ENCODE measurements at places on chromosomes 11 and 22. TPM values are rescaled to one million over a fixed set of nuclear protein-coding genes. Genes with fewer than 3 reads are reported as not detected.
A peak's percentile ranks its signal among the peaks of the same experiment; 100 is the strongest.

The OR4A16 gene
- total RNA-seq = not detected

The CHADL gene
- 4.7 TPM for total RNA-seq

The SLC29A2 gene
- 10.1 TPM for total RNA-seq

The PDXP gene
- 10.8 TPM for total RNA-seq

The SCUBE2 gene
- 34.8 TPM for total RNA-seq

The NPAS4 gene
- 0.27 TPM for total RNA-seq

The TANGO2 gene
- 10.9 TPM for total RNA-seq

DNA sequence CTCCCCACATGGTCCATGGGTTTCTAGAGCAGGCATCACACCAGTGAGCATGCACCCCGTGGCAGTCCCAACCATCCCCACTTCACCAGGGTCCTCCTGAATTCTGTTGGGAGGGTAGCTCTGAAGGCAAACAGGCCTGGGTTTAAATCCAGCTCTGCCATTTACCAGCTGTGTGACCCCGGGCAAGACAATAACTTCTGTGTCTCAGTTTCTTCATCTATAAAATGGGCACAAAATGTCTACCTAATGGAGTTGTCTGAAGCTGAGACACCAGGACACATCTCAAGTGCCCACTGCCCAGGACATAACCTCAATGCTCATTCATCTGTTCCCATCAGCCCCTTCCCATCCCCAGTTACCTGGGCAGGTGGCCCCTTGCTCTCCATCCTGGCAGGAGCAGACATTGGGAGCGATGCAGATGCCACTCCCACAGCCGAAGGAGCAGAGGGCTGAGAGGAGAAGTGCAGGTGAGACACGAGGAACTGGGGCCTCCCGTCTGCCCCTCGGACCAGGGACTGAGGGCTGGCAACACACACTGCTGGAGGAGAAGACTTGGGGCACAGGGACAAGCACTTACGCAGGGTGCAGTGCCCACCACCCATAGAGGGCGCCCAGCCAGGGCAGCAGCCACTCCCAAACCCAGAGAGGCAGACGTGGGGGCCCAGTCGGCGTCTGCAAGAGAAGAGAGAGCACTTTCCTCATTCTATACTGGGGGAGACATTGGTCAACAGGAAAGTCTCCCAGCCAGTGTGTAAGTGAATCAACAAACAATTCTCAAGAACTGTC lies 4.0 kb downstream of the VWCE start:
- DNase-seq = no peak

- no peak for DNase-seq
Observed at GRCh38 chr11:99171330-99171729, 150.6 kb downstream of the CNTN5 start.

DNA sequence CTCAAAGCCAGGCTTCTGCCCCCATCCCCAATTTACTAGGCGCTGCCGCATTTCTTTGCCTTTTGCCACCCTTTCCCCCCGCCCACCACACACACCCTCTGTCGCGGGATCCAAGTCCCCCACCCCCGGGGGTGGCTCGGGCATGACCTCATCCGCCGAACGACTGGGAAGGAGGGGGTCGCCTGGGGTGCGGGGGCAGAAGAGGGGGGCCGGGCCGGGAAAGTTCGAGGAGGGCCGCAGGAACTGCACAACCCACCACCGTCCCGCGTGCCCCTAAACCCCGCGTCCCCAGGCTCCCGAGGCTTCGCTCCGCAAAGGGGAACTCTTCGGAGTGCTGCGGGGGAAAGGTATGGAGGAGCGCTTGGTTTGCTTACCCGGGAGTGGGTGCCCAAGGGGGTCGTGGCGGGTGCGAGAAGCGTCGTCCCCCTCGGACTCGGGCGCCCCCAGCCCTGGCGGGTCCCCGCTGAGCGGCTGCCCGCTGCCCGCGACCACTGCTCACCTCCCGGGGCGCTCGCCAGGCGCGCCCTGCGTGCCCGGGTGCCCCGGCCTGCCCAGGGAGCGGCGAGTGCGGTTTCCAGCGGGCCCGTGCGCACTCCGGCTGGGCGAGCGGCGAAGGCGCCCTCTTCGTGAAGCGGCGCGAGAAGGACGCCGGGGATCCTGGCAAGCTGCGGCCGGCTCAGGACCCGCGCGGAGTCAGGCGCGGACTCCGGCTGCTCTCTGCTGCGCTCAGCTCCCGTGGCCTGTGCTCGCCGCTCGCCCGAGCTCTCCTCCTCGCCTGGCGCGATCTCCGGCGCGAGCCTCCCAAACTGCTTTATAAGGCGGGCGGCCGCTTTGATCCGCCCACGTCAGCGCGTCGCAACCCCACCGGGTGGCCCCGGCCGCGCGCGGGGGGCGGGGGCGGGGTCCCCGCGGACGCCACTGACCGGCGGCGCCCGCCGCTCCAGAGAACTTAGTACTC lies 4.0 kb upstream of the WNT11 start:
- peak; percentile 94 for DNase-seq

GRCh38 chr22:25666308-25666707 lies 75.7 kb upstream of the MYO18B start:
- peak; percentile 84 for DNase-seq

DNA sequence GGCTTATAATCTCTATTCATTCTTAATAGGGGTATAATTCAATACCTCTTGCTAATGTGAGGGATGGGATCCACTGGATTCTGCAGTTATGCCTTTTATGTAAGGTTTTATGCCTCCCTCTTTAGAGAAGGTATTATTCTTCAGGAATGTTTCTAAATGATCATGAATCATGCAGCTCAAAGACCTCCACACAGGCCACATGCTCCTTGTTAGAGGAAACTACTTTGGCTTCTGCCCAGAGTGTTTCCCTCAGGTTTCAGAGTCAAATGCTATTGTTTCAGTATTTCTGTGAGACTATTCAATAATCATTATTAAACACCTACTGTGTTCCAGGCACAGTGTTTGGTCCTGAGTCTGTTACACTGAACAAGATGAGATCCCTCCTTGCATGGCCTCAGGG lies 115.9 kb downstream of the RAB38 start:
- no peak for DNase-seq

- peak; percentile 38 for DNase-seq
Observed at GRCh38 chr11:57798905-57799559, 37.4 kb downstream of the CTNND1 start.

DNA sequence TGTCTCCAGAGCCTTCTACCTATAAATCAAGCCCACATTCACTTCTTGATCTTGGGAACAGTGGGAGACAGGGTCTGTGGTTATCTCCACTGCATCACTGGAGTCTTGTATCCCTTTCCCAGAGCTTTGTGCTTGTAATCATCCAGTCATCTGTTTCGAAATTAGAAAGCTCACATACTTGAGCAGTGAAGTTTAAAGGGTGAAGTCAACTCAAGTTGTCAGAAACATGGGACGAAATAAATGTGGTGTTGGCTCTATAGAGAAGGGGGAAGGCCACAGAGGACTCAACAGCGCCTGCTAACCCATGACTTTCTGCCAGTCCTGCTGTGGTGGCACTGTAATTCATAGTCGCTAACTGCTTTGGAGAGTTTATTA lies 197.5 kb downstream of the DBX1 start:
- no peak for DNase-seq

- DNase-seq = no peak
Observed at GRCh38 chr11:56916587-56916986, 72.1 kb upstream of the OR5AK2 start.

DNA sequence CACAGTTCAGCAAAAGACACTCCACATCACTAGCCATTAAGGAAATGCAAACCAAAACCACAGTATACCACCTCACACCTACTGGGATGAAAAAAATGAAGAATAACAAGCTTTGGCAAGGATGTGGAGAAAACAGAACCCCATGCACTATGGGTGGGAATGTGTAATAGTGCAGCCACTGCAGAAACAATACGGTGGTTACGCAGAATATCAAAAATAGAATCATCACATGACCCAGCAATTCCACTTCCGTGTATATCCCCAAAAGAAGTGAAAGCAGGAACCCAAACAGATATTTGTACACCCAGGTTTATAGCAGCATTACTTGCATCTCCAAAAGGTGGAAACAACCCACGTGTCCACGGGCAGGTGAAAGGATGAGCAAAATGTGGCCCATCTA lies 20.8 kb downstream of the CARS1 start:
- DNase-seq = peak; percentile 67

- DNase-seq = no peak
Observed at GRCh38 chr11:126197277-126197939, 14.0 kb downstream of the RPUSD4 start.

GRCh38 chr11:121038648-121039409 lies 14.9 kb downstream of the TBCEL start:
- no peak for DNase-seq

DNA sequence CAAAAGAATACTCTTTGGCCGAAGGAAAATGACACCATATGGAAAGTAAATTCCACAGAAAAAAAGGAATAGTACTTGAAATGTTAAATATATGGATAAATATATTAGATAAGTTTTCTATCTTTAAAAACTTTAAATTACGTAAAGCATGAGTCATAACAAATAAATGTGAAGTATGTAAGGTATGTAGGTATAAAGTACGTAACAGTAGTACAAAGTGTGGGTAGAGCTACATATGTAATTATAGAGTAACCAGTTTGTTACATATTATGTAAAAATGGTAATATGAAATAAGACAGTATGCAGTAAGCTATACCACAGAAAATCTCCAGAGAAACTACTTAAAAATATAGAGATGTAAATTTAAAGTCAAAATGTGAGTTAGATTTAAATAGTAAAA lies 582.3 kb upstream of the CHORDC1 start:
- no peak for DNase-seq

GRCh38 chr11:1435820-1436467 lies 46.2 kb downstream of the BRSK2 start:
- no peak for DNase-seq

DNA sequence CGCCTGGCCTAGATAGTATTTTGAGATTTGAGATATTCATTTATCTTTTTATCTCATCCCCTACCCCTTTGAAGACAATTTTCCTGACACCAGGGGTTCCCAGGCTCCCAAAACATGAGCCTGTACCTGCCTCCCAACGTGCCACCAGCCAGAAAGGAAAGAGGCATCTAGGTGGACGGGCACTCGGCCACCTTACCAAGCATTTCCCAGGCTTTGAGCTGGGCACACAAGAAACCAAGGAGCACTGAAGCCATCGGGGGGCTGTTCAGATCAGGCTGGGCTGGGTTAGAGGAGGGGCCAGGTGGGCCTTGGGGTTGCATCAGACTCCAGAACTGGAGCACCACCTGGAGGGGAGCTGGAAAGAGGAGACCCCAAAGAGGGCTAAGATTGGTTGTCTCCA lies 28.5 kb upstream of the BAIAP2L2 start:
- no peak for DNase-seq

DNA sequence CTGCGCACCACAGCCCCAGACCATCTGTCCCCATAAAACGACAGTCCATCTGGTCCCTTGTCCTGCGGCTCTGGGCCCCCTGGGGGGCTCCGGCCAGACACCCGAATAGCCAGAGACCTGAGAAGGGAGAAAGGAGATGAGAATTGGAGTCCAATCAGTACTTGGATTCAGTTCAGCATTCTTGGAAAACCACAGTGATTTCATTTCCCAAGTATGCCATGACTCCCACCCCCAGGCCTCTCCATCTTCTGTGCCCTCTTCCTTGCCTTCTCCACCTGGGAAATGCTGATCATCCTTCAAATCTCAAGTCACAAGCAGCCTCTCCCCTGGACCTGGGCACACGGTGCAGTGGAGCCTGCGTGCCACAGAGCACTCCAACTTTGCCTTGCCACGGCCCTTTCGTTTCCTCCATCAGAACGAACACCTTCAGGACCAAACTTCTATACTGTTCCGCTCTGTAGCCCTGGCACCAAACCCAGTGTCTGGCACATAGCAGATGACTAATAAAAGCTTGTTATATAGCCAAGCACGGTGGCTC lies 10.9 kb upstream of the MFNG start:
- DNase-seq = no peak

DNA sequence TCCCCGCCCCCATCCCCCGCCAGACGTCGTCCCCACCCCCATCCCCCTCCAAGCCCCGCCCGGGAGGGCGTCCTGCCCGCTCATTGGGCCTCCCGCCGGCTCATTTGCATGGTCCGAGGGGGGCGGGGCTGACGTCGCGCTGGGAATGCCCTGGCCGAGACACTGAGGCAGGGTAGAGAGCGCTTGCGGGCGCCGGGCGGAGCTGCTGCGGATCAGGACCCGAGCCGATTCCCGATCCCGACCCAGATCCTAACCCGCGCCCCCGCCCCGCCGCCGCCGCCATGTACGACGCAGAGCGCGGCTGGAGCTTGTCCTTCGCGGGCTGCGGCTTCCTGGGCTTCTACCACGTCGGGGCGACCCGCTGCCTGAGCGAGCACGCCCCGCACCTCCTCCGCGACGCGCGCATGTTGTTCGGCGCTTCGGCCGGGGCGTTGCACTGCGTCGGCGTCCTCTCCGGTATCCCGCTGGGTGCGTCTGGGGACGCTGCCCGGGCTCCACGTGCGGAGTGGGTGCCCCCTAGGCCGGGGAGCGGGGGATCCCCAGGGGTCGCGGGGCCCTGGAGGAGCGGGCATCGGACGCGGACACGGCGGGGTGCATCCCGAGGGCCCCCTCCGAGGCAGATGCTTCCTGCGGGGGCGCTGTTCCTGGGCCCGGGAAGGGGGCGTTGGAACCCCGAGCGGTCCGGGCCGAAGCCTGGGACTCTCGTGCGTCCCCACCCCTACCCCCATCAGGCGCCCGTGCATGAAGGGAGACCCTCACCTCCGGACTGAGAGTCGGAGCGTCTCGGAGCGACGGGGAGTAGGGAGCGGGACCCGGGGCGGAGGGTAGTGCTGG lies at the start of gene PNPLA3:
Gene PNPLA3, plus strand, starts transcription at position 175 of the 834 bp plus-strand sequence. Its CDS starts 107 bp downstream, at position 282.
- peak; percentile 95 for DNase-seq

DNA sequence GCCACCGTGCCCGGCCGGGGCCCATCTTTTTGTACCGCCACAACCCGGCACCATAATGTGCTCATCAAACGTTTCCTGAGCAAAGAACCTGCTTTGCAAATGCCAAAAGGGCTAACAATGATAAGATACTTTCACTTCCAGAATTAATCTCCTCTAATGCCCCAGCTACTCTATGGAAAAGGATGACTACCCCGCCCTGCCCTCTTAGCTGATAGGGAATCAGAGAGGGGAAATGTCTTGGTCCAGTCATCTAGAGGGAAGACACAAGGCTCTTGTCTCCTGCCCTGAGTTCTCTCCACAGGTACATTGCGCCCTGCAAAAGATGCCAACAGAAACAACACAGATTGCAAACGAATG lies 586 bp downstream of the TTLL1 start:
- DNase-seq = no peak

GRCh38 chr11:34052608-34053160 lies 1.2 kb downstream of the CAPRIN1 start:
- peak; percentile 49 for DNase-seq

DNA sequence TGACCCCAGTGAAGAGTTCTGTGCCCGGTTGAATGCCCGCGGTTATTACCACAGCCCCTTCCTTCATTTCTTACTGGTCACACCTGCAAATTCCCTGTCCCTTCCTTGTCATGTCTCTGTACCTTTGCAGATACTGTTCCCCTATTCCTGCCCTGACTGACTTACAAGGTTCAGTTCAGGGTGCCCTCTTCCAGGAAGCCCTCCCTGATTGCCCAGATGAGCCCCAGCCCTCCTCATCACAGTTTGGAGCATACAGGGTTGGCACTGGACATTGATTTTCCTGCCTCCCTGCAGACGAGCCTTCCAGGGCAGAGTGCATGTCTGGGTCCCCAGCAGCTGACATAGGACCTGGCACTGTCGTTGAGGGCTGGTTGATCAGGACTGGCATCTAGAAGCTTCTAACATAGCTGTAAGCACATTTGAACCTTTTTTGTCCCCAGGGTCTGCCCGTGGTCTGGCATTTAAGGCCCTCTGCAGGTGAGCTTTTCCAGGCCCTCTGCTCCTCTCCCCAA lies 70.4 kb upstream of the SHISAL1 start:
- DNase-seq = no peak
